ENCODE measurements at places on chromosomes 3 and 15.

DNA sequence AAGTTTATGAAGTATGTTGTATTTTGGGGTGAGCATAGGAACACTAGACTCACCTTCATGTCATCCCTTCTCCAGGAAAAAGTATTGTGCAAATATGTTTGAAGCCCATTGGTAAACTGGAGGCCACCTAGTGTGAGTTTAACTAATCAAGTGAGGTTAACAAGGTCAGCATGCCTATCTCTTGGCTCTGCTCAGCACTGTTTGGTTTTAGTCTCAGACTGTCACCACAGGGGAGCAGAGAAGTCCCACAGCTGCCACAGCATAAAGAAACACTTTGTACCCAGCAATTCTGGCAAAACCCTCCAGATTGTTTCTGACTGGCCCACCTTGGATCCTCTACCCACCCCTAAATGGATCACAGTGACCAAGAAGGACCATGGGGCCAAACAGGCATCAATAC, 152.7 kb downstream of the FEZF2 start:
- DNase-seq: no peak

DNA sequence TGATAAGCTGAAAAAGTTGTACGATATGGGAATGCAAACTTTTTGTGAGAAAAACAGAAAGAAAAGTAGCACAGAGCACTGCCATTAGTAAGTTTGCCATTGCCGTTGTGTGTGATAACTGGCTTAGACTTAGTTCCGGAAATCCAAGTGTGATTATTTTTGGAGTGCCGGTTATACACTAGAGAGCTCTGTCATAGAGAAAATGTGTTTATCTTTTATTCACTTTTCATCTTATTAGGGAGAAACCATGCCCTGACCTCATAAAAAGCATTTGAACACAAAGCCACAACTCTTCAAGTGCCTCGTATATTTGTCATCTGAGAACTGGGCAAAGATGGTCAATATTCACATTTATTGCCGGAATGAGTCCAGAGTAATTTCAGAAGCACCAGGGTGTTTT, 36.1 kb downstream of the CTDSPL start:
- no peak for DNase-seq

DNA sequence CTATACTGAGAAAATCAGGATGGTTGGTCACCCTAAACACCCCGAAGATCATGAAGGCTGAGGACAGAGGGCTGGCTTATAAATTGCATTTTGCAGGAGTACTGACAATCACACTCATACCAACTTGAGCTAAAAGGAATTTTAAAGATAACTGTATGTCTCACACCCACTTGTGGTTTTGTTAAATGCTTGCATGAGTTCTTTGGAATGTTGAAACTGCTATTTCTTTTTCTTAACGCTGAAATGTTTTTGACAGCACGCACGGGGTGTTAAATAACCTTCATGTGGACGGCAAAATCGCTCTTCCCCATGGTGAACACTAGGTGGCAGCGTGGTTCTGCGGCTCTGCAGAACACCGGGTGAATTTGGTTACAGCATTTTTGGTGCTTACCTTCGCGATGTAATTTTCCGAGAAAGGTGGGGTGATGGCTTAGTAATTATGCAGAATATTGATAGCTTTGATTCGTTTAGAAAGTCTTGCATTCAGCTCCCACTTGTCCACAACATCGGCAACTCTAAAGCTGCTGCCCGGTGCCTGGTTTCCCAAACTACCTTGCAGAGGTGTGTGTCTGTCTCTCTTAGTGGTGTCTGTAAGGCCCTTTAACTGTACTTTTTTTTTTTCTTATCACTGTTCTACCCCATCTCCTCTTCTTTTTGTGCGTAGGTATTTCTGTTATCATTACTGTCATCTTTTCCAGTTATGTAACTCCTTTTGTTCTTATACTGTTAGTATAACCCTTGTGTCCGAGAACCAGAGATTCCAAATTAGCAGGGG, 51.7 kb downstream of the ARNT2 start:
- peak; percentile 85 for DNase-seq

DNA sequence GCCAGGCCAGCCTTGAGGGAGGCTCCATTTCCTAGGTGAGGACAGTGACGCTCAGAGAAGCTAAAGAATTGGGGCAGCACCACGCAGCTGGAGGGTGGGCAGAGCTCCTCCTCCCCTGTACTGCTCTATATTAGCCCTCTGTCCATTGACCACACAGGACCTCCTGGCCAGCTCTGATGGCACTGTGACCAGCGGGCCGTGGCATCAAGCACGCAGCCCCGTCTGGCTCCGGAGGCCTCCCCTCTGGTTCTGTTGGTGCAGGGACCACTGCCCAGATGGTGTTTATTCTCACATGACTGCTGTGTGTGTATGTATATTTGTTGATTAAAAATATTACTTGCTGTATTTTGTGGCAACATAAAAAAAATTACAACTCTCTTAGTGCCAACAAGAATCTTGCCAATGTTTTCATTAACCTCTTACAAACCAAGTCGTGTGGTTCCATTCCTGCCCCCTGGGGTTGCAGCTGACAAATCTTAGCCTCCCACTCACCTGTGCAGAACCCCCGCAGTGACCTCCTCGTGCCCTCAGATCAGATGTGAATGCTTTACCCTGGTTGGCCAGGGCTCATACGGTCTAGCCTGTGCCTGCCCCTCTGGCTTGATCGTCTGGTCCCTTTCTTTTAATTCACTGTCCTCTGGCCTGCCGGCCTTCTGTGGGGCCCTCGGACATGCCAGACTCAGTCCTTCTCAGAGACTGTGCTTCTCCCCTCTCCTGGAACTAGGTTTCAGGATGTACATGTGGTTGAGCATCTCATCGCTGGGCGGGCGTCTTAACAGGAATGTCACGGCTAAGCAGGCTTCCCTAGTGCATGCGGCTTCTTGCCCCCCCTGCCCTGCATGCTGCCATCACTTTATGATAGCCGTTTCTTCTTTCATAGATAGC, 14.8 kb downstream of the CHCHD6 start:
- no peak for DNase-seq

DNA sequence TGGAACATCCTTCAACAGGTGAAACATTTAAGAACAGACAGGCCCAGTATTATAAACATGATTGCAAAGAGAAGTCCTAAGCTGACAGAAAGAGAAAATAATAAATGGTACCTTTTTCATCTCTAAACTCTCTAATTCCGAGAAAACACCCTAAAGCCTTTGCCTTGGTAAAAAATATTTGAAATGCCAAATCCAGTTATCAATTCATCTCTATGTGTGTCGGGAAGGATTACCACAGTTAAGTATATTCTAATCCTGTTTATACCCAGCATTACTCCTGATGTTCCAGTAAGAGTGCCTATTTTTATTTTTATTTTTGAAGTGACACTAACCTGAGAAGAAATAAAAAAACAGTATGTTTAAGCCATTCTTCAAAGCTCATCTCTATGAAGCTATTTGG, 219.3 kb upstream of the NANOGP8 start:
- DNase-seq: no peak

DNA sequence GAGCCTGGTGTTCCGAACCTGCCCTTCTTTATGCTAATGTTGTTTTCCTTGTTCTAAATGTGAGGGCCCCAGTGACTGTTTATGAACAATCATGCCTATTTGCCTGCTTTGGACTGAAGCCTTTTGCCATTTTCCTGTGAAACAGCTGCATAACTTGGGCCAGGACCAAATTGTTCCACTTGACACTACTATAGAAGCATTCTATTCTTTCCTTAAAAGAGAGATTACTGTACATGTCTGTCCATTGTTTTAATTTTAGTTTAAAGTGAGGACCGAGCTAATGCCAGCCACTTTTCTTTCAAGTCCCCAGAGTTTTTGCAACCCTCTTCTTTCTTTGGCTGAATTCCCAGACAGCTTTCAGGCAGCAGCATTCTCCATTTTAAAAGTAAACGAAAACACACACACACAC, 980.3 kb downstream of the CADM2 start:
- DNase-seq: no peak

DNA sequence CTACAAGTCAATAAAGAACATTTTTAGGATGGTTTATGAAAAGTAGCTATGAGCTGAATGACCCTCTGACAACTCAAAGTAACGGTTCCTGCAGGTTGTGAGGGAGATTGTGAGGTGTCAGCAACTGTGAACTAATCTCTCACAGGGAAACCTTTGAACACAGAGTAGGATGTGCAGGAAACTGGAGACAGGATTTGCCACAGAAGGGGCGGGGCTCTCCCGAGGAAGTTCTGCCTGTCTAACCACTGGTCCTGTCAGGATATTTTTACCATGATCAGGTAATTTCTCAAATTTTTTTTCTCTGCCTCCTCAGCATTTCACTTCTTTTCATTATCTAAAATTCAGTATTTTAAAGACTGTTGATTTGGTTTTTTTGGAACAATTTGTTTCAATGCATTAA, 33.3 kb downstream of the LEO1 start:
- DNase-seq: no peak

DNA sequence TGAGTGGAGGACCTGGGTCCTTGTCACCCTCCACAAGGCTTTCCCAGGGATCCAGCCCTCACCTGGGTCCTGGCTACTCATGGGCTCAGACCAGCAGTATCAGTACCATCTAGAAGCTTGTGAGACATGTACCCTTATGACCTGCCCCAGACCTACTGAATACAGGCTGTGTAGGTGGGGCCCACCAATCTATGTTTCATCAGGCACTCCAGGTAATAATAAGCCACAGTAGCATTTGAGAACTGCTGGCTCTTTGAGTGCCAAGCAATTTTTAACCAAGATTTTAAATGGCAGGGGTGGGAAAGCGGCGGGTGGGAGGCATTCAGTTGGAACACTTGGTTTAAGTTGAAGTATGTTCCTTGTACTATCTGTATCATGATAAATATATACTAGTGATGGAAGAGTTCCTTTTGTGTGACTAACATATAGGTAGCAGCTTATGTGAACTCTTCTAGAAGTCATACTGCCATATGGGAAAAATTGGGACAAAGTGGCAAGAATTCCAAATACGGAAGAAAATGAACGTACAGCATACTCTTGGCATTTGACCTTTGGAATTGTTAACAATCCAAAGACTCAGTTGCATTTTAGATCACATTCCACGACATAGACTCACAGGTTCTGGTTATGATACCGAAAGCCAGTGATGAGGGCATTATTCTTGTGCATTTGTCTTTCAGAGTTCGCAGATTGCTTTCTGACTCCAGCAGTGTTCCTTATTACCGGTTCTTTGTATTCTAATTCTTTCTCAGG, 190.4 kb downstream of the GHSR start:
- no peak for DNase-seq

DNA sequence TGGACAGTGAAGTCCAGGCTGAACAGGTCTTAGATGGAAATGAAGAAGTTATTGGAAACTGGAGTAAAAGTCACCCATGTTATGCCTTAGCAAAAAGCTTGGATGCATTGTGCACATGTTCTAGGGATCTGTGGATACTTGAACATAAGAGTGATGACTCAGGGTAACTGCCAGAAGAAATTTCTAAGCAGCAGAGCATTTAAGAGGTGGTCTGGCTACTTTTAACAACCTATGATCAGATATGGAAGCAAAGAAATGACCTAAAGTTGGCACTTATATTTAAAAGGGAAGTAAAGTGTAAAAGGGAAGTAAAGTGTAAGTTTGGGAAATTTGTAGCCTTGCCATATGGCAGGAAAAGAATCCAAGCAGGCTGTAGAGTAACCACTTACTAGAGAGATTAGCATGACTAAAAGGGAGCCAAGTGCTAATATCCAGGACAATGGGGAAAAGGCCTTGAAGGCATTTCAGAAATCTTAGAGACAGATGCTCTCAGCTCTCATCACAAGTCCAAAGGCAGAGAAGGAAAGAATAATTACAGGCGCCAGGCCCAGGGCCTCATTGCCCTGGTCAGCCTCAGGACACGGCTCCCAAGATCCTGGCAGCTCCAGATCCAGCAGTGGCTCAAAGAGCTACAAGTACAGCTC, 73.9 kb upstream of the KCNH8 start:
- DNase-seq: no peak

DNA sequence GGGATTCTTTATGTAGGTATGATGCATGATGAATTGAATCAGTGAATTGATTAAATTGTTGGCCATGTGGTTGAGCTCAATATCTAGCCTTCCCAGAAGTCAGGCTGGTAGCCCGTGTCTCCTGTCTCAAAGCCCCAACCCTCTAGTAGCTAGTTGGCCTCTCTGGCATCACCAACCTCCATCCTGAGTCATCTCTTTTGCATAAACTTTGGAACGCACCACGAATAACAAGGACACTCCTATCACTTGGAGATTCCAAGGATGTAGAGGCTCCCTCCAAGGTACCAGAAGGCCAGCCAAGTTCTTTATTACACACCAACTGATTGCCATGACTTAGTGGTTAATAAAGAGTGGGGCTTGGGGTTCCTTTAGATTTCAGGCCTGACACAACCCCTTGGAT, 148.4 kb downstream of the APBA2 start:
- no peak for DNase-seq

GRCh38 chr3:8464668-8465067, 37.0 kb upstream of the LMCD1 start:
- DNase-seq: no peak

DNA sequence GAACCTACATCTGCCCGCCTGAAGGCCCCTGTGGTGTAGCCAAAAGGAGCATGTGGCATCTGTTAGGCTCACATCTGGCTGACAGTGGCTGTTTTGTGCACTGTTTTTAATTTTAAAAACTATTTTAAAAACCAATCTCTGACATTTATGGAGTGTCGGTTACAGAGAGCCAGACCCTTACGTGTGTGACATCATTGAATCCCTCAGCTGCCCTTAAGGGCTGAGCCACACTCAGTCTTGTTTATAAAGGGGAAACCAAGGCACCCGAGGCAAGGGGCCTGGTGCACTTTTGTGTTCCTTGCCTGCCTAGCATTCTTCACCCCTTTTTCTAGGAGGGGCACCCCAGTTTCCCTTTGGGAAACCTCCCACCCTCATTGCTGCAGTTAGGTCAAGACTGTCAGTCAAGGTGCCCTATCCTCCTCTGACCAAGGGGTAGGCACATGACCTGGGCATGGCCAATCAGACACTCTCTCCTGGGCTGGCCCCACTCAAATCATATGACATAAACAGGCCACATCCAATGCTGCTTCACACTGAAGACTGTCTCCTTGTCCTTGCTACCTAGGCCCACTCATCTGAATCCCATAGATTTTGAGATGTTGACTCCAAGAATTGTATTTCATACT, 105.3 kb downstream of the LSM3 start:
- DNase-seq: no peak

DNA sequence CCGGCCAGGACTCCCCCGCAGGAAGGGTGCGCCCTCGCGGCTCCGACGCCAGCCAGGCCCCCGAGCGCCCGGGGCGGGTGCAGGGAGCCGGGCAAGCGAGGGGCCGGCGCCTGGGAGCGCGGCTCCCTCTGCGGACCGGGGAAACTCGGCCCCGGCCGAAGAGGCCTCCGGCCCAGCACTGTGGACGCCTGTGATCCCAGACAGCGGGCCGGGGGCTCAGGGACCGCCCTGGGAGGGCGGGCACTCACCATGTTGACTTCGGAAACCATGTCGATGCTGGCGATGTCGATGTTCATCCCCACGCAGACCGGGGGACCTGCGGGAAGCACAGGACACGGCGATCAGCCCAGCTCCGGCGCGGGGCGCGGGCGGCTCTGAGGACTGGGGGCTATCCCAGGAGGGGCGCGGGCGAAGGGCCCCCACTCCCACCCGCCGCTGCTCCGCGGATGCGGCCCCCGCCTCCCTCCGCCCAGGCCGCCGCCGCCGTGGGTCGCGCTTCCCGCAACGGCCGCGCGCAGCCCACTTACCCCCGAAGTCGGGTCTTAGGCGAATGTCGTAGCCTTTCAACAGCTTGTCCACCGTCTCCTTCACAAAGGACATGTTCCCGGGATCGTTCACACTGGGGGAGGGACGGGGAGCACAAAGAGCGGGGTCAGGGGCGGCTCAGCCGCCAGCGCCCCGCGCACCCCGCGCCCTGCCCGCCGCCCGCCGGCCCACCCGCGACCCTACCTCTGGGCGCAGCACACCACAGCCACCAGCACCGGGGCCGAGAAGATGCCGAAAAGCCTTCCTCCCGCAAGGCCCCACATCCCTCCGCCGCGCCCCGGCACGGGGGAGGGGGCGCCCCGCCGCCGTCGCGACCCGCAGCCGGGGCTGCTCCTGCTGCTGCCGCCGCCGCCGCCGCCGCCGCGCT, at the start of gene GABRB3:
Gene GABRB3, minus strand, starts transcription at position 913 of the 913 bp plus-strand sequence.
- peak; percentile 21 for DNase-seq

Measured in AG08396 (cell line).